DMS79 treated with DMSO at 0.1 percent for 48 hours (cell line): ENCODE measurements at places on chromosomes 5 and 9.

DNA sequence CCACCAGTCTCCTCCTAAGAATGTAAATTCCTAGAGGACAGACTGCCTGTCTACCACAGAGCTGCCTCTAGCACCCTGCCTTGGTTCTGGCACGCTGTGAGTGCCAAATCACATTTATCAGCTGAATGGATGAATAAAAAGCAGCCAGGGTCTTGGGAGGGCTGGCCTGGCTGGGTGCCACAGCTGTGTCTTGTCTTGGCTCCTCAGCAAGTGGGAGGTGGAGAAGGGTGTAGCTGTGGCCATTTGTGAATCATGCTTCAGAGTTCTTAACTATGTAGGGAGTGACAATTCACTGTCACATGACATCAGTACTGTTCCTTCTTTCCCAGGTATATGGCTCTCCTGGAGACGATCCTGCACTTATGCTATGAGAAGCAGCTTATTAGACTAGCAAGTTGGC lies 70.6 kb downstream of the DCP2 start:
- no peak for DNase-seq

- no peak for DNase-seq
These were observed 35.7 kb downstream of the AK8 start for GRCh38 chr9:132842124-132843044.

DNA sequence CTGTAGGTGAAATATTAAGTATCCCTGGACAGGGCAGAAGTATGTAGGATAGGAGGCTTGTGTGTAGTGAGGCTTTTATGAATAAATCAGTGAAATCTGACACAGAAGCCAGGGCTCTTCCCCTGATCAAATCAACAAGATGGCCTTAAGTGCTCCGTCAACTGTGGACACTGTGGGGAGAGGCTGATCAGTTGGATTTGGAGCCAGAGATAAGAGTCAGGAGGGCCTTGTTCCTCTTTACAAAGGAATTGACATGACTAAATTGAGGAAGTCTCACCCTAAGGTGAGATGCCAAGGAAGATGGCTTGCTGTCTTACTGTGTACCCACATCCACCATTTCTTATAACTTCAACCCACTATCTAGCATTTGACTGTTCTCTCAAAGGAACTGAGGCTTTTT lies 91.6 kb upstream of the PRRC1 start:
- no peak for DNase-seq

- DNase-seq, result no peak
These were observed 690.4 kb upstream of the MEF2C start for GRCh38 chr5:89573345-89573744.

DNA sequence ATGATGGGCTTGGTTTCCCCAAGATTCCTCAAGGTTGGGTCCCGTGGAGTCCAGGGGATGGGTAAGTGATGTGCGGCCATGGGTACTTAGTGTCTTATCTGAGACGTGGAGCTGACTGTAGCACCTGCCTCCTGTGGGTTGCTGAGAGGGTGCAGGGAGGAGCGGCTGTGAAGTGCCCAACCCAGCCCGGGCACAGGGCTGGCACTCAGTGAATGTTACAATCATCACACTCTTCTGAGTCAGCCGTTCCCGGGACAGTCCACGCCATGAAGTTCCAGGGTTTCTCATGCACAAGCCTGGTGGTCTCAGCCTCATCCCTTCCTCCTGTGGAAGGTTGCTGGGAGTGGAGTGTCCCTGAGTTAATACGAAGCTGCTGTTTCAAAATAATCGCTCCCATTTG lies 29.1 kb downstream of the NTNG2 start:
- DNase-seq, result peak; percentile 77

- DNase-seq, result no peak
These were observed 50.3 kb downstream of the UBE2QL1 start for GRCh38 chr5:6498968-6499367.

DNA sequence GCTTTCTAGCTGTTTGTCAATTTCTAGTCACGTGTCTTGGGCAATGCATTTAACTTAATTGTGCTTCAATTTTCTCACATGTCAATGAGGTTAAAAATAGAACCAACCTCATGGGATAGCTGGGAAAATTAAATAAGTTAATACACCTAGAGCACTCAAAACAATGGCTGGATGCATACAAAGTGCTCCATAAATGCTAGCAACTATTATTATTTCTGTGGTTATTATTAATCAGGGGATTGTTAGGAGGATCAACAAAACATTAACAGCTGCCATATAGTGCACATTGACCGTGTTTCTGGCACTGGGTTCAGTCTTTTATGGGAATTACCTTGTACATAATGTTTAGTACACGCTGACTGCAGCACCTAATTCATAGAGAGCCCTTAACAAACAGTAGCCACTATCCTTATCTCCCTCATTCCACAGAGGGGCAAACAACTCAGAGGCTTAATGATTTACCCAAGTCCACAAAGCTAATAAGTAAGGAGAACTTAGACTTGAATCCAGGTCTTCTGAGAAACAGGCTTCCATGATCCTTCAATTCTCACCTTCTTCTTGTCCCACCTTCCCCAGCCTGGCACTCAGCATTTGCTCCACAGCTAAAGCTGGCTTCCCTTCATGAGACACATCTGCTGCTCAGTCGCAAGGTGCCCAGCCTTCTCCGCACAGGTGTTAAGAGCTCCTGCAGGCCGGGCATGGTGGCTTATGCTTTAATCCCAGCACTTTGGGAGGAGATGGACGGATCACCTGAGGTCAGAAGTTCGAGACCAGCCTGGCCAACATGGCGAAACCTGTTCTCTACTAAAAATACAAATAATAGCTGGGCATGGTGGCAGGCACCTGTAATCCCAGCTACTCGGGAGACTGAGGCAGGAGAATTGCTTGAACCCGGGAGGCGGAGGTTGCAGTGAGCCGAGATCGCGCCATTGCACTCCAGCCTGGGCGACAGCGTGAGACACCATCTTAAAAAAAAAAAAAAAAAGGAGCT lies 137.4 kb upstream of the ABCA1 start:
- DNase-seq, result peak; percentile 38

GRCh38 chr9:27353166-27353473 lies 56.2 kb upstream of the EQTN start:
- DNase-seq, result no peak

- no peak for DNase-seq
These were observed 638.1 kb downstream of the ACTL7B start for GRCh38 chr9:108217431-108218349.

DNA sequence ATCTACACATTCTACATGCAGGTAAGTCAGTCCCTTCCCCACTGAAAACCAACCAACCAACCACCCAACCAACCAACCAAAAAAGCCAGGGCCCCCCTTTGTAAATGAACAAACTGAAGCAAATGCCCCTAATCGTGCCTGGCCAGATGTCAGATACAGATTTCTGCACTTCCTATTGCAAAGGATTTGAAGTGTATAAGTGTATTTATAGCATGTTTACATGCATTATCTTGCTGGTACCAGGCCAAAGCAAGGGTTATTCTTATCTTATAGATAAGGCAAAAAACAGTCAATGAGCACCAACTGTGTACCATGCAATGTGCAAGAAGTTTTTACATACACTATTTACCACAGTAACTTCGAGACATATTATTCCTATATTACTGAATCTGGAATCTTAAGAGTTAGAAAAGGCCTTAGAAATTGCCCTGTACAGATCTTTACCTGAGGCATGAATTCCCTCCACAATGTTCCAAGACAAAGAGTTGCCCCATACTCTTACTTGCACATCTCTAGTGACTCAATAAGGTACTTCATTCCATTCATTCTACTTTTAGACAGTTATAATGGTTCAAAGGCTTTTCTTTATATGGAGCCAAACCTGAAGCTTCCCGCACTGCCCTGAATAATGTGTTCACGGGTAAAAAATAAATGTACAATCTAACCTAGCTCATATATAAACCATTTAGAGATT lies 51.7 kb upstream of the NR5A1 start:
- DNase-seq, result no peak

GRCh38 chr5:149455889-149456409 lies 76.9 kb upstream of the IL17B start:
- DNase-seq, result no peak

DNA sequence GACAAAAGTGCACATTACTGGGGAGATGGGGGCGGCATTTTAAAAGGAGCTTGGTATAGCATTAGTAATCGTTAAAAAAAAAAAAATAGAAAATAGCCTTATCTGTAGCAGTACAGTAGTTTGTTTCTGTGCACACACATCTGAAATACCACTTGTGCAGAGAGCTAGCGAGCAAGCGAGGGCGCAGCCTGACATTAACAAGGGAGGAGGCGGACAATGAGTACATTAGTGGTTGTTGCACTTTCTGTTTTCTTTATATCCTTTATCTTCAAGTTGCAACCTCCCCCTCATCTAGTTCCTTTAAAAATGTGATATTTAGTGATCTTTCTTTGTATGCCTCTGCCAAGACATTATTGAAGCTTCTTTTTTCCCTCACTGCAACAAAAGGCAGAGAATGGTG lies 880 bp upstream of the PTPDC1 start:
- DNase-seq, result no peak

DNA sequence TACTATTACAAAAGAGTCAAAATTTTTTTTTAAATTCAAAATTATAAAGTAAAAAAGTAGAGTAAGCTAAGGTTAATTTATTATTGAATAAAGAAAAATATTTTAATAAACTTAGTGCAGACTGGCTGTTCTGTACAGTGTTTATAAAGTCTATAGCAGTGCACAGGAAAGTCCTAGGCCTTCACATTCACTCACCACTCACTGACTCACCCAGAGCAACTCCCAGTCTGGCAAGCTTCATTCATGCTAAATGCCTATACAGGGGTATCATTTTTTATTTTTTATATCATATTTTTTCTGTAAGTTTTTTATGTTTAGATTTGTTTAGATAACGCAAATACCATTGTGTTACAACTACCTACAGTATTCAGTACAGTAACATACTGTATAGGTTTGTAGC lies 700.7 kb upstream of the GRAMD2B start:
- DNase-seq, result no peak

DNA sequence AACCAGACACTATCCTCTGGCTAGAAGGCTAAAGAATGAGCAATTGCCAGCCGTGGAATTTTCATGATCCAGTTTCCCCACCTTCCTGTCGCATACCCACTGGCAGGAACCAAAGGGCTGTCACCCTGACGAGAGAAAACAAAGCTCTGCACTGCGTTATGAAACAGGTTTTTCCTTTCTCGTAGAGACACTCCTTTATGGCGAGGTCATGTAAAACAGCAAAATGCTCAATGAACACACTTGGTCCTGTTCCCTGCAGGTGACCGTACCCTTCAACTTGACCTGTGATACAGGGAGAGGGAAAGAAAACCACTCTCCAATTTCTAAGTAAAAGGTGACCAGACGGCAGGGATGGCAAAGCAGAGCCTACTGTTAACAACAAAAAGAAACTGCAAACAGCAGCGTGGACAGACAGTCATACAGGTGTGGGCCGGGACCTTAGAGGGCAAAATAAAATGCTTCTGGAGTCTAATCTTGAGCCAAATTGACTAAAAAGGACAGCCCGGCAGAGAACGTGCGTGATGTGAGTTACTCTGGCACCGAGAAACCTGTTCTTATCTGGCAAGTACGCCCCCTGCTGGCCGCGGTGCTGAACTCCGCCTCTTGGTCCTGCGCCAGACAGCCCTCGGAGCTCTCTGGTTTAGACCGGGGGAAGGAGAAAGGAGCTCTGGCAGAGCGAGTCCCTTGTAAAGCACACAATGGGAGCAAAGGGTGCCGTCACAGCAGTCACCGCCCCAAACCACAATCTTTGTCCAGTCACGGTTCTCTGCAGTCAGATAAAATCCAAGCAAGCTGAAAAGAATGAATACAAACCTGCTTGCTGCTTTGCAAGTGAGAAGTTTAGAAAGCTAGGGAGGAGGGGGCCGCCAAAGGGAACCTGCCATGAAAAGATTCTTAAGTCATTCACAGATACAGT lies 98.9 kb downstream of the EFNA5 start:
- DNase-seq, result peak; percentile 88

DNA sequence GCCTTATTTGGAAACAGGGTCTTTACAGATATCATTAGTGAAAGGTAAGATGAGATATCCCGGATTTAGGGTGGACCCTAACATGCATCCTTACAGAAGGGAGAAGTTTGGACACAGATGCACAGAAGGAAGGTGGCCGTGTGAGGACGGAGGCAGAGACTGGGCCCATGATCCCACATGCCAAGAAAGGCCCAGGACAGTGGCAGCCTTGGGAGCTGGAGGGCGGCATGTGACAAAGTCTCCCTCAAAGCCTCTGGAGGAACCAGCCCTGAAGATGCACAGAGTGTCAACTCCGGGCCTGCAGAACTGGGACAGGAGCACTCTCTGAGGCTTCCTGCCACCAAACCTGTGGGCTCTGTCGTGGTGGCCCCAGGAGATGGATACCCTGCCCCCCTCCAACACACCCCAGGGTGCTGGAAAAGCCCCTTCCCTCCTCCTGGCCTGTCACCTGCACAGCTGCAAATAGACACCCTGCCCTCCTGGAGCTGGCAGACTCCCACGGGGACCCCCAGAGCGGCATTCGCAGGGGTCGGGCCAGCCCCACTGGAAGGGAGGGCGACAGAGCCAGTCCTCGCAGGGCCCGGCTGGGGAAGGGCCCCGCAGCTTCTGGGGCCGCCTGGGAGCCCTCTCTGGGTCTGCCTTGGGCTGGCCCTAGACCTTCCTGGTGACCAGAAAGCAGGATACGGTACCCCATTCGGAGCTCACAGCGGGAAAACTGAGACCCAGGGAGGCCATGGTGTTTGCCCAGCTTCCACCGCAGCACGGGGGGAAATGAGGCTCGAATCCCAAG lies 7.9 kb downstream of the NACC2 start:
- DNase-seq, result no peak

DNA sequence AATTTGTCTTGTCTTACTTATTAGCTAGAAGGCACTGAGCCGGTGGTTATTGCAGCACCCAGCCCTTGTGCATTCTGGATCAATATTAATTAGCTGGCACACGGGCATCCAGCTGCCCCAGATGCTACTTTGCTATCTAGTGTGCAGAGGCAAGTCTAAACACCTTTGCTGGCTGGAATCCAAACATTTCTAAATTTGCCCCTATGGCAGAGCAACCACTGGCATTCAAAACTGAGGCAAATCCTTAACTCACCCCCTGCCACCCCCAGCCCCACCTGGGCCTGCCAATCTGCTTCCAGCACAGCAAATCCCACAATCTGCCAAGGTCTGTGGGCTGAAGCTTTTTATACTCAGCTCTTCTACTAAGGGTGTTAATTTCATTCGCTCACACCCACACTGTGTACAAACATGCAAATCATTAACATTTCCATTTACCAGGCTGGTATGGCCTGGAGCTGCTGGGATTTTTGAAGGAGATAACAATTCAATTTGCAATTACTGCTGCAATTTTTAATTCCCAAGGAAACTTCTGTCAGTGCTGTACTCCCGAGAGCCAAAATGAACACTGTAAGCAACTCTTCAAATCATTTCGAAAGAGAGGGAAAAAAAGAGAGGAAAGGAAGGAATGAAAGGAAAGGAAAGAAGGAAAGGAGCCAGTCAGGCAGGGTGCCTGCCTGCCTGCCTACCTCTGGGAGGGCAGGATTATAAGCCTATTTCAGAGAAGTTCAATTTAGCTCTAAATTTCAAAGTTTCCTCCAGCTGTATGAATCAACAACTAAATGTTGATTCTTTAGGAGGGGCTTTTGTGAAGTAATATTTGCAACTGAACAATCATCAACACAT lies 35.5 kb downstream of the RAPGEF1 start:
- peak; percentile 81 for DNase-seq

GRCh38 chr9:94139672-94140417 lies 55.6 kb downstream of the PTPDC1 start:
- DNase-seq, result no peak
